ENCODE measurements at places on chromosomes 16 and 17.

- DNase-seq = no peak
Observed at GRCh38 chr16:71542377-71542776, 16.2 kb downstream of the CHST4 start.

GRCh38 chr16:20084624-20085226, 11.0 kb upstream of the GPR139 start:
- DNase-seq = peak; percentile 10

DNA sequence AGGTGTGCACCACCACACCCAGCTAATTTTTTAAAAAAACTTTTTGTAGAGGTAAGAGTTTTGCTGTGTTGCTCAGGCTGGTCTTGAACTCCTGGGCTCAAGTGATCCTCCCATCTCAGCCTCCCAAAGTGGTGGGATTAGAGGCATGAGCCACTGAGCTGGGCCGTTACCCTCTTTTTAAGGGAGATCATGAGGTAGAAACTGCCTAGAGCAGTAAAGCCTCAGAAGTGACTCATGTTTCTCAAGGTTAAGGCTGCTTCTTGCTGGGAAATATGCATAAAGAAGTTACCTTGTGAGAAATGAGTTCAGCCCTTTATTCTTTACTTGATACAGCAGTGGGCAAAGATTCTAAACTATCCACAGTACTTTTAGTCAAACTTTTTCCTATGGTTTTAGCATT, 38.2 kb downstream of the GRB2 start:
- no peak for DNase-seq

- no peak for DNase-seq
Observed at GRCh38 chr17:35101725-35102124, 17.9 kb downstream of the RAD51D start.

DNA sequence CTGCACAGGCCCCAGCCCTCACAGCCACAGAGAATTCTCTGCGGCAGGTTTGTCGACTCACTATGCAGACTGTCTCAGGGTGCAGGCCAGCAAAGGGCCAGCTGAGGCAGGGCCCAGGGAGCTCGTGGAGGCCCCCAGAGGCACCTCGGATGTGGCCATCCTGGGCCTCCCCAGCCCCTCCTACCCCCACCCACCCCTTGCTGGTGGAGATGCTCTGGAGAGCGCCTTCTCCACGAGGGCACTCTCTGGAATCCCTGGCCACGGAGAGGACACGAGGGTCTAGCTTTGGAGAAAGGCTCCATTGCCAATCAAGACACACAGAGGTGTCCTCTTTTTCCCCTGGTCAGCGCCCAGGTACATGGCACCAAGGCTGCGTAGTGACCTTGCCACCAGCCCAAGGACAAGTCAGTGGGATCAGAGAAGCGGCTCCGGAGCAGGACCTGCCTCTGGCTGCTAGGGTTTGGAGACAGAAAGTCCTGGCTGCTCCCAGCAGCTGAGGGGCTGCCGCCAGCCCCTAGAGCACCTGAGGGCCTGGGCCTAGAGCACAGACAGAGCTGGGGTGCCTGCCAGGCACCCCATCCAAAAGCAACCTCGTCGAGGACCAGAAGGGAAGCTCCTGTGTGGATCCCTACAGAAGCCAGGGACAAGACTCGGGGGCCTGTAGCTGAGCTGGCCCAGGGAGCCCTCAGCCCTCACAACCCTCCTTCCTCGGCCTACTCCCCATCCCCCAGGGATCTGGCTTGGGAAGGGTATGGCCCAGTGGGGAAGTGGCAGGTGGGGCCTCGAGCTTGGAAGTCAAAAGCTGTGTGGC, 18.7 kb downstream of the ARL2BP start:
- no peak for DNase-seq

DNA sequence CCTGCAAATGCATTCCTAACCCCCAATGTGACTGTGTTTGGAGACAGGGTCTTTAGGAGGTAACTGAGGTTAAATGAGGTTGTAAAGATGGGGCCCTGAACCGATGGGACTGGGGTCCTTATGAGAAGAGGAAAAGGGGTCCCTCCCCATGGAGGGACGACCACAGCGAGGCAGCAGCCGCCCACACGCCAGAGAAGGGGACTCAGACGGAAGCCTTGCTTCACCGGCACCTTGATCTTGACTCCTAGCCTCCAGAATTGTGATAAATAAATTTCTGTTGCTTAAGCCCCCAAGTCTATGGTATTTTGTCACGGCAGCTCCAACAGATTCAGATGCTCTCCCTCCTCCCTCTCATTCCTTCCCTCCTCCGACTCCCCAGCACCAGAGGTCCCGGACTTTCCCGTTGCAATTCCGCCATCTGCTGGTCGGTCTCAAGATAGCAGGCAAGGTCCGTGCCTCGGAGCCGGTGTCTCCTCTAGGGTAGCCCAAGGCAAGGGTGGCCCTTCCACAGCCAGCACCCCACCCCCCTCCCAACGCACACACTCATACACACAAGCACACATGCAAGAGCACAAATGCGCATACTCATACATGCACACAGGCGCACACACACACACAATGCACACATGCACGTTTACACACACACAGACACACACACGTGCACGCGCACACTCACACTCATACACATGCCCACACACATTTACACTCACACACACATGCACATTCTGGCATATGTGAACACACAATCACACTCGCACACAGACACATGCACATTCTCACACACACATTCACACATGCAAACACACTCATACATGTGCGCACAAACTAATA, 23.1 kb upstream of the C16orf78 start:
- DNase-seq = peak; percentile 50

DNA sequence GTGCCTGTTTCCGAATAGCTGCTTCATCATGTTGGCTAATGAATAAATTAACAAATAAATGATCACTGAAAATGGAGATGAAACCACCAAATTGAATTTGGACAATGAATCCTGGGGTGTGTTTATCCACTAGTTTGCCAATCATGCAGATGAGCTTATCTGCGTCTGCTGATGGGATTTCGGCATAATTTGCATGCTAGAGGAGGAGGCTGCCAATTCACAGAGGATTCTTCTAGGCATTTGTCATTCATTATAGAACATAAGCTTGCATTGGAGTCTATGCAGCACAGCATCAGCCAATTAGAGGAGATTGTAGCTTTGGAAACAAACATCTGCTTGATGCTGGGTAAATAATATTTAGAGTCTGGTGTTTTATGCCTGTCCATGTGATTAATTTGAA, 123.1 kb downstream of the NPIPB5 start:
- no peak for DNase-seq

DNA sequence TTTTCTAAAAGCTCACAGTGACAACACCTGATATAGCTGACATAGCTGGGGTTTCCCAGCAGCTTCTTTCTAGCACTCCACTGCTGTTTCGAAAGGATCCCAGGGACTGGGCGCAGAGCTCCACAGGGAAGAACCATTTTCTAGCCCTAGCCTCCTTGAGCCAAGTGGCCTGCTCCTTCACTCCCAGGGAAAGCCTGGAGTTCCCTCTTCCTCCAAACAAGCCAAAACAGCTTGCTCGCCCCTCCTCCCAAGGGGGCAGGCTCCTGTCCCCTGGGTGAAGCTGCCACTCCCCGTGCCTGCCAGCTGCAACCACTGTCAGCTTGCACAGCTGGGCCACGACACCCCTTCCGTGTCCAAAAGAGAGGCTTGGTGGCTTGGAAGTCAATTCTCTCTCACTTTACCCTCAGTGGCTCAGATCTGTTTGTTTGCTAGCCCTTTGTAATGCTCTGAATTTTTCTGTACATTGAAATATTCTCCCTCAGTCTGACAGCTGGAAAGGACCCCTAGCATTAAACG, 59.8 kb downstream of the CYTH1 start:
- DNase-seq = no peak

DNA sequence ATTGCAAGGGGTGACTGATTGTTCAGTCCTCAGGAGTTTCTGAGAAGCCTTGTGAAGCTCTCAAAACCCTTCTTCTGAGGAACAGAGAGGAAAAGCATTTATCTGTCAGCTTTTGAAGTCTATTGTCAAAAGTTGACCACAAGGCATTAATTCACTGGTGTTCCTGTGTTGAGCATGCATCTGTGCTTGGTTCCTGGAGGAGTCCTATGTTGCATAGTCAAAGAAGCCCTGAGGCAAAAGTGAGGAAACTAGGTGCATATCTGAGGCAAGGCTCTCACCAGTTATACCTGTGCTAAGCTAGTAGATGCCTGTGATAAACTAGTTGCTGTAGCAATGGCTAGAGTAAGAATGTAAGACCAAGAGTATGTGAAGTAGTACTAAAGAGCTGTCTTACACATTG, 1.8 kb upstream of the HEATR6 start:
- no peak for DNase-seq

DNA sequence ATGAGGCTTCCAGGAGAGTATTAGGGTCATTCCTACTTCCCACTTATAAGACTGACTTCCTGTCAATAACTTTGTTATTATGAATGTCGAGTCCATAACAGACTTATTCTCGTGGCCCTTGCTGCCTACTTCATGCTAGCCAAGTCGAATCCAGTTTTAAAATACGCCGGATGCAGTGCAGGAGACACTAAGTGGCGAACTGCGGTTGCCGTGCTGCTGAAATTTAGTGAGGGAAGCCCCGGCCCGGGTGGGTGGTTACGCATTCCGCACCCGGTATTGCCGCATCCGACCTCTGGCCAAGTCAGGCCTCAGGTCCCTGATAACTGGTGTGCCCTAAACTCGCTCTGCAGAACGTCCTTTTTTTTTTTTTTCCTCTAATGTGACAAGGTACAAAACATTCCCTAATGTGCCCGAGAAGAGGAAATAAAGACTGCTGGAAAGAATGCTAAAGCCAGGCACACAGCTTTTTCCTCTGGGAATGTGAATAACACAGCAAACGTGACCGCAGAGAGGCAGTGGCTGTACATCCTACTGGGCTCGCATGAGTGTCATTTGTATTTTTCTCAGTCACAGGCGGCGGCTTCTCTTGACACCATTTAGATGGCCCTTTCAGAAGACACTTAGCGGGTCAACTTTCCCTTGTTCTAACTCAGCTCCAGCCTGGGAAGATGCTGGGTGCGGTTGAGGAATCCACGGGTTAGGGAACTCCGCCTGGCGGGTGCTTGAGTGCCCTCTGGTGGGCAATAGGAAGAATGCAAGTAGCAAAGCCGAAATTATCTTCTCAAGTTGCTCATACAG, 7.1 kb upstream of the AKTIP start:
- peak; percentile 70 for DNase-seq

DNA sequence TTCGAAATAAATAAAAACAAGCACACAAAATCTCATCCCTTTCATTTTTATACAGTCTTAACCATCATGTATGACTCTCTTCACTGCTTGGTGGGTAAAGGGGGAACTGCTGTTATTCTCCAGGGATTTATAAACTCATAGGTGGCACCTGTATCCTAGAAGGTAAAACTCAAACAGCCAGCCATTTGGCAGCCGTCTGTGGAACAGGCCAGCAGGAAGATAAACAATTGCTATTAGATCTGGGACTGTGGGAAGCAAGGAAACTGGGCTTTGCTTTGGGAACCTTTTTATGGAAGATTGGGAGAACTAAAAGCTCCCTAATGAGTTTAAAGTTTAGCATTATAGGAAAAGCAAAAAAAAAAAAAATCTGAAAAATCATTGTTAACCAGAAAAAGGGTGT, 126.0 kb downstream of the TANGO6 start:
- no peak for DNase-seq

DNA sequence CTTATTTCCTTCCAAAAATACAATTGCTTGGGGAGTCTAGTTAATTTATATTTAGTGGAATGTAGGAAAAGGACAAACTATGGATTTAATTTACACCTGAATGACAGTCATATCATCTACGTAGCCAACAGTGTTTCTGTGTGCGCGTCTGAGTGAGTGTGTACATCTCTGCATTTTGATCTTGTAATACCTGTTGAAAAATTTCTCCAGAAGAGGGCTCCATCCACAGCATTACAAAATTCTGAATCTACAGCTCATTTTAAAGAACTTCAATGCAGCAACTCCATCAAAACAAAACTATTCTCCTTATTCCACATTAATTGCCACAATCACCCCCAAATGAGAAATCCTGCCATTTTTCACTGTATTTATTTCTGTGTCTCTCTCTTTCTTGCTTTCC, 3.9 kb downstream of the CDH13 start:
- DNase-seq = peak; percentile 36

GRCh38 chr17:2718150-2718938, 6.8 kb upstream of the CLUH start:
- DNase-seq = no peak
